Fibroblast of the conjunctiva (primary cell): ENCODE measurements at places on chromosomes 2 and 18.

DNA sequence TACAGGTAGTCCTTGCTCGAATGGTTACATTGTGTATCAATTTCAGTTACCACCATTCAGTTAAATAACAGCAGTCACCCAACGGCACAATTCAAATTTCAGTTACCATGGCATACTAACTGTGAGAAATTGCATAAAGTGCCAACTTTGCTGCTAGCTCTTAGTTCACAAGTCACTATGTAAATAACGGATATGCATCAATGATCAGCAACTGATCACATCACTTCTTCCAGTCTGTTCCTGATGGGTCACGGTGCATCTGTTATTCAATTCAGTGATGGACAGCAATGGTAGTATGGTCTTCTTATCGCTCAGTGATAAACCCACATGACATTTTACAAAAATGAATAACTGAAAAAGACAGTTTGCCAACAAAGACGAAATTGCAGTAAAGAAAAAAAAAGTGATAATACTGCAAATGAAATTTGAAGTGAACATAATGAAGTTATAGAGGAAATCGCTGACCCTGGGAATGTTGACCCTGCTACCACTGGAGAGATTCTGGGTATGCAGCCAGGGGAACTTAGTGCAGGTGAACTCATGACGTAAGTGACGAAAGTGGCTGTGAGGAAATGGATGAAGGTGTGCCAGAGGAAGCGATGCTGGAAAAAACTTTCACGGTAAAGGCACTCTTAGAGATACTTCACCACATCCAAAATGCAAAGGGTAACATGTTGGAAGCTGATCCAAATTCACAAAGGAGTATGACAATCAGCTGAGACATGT lies 25.9 kb upstream of the RAPGEF4 start:
- DNase-seq: no peak

GRCh38 chr2:221442128-221442527 lies 130.0 kb downstream of the EPHA4 start:
- DNase-seq: no peak

DNA sequence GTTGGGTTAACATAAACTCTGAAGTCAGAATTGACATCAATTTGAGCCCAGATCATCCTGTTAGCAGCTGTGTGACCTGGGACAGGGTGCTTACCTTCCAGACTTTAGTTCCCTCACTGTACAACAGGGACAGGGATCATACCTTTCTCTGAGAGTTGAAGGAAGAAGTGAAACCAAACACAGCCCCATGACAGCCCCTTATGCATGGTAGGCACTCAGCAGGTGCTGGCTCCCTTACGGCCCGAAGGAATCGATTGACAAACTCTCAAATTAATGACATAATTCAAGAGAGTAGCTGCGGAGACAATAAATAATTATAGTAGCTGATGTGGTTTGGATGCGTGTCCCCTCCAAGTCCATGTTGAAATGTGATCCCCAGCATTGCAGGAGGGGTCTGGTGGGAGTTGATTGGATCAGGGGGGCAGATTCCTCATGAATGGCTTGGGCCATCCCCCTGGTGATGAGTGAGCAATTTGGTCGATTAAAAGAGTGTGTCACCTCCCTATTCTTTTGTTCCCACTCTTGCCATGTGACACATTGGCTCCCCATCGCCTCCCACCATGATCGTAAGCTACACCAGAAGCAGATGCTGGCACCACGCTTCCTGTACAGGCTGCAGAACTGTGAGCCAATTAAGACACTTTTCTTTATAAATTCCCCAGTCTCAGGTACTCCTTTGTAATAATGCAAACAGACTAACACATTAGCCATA lies 72.4 kb downstream of the ODC1 start:
- DNase-seq: no peak

DNA sequence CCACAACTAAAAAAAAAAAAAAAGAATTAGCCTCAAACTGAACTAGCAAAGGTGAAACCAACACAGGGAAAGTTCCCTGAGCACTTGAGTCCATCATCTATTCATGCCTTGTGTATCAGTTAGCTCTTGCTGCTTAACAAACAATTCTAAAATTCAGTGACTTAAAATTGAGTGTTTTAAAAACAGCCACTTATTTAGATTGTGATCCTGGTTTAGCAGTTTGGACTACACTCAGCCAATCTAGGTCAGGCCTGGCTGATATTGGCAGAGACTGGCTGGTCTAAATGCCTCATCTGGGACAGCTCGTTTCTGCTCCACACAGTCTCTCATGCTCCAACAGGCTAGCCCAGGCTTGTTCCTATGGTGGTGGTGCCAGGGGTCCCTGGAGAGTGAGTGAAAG lies 247.9 kb downstream of the ATAD2B start:
- no peak for DNase-seq

DNA sequence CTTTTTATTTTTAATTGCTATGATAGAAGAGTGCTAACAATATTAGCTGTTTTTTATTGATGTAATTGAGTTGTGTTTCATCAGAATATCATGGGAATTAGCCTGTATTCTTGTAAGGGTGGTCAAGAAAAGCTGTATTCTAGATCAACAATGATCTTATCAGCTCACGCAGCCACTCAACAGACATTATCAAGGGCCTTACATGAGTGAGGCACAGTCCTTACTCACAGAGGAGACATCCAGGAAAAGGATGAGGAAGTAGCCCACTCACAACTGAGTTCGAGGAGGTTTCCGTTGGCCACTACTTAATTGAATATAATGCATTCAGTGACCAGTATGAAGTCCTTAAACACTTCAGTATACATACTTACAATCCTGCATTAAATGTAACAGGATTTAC lies 152.5 kb downstream of the AFF3 start:
- DNase-seq: no peak

GRCh38 chr2:8821276-8822217 lies 15.9 kb downstream of the KIDINS220 start:
- DNase-seq: peak; percentile 72

DNA sequence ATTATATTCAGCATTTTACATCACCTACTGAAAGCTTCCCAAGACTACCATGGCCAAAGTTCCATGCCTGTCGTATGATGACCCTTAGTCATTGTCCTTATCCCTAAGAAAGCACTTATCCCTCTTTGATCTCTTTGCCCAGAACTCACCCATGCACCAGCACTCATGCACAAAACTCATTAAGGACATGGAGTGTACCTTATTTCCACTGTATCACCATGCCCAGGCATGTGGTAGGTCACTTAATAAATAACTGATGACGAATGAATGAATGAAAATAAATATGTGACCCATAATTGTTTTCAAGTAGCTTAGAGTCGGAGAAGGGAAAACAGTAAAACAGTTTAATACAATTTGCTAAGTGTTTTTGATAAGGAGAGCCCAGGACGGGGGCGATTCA lies 220.1 kb downstream of the IKZF2 start:
- no peak for DNase-seq

DNA sequence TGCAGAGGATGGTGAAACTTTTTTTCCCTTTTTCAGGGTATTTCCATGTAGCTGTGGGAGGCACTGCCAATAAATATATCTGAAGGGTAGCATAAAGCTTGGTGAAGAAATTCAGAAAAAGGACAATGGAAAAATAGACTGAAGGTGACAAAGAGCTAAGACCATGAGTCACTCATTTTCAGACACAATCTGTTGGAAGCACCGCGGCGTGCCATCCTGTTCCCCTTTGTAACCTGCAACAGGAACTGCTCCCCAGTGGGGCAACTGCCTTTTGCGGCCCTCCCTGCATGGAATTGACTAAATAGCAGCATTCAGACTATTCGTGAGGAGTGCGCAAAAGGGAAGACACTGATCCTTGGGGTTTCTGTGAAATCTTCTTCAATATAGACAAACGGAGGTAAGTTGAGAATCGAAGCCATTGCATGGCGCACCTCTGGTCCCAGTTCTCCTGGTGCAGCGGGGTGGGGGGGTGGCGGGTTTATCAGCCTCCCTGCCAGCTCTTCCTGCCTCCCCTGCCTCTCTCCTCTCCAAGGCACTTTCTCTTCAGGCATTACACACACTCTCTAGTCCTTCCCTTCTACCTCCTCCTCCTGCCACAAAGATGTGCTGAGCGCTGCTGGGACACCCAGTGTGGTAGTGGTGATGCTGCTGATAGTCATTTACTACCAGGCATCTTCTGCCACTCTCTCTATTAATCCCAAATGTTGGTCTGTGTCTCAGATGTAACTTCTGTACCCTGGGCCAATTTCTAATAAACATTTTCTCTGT lies 126.2 kb upstream of the TMEM200C start:
- DNase-seq: no peak

- DNase-seq: no peak
These were observed 2.0 kb downstream of the ITGA6 start for GRCh38 chr2:172429301-172429968.

DNA sequence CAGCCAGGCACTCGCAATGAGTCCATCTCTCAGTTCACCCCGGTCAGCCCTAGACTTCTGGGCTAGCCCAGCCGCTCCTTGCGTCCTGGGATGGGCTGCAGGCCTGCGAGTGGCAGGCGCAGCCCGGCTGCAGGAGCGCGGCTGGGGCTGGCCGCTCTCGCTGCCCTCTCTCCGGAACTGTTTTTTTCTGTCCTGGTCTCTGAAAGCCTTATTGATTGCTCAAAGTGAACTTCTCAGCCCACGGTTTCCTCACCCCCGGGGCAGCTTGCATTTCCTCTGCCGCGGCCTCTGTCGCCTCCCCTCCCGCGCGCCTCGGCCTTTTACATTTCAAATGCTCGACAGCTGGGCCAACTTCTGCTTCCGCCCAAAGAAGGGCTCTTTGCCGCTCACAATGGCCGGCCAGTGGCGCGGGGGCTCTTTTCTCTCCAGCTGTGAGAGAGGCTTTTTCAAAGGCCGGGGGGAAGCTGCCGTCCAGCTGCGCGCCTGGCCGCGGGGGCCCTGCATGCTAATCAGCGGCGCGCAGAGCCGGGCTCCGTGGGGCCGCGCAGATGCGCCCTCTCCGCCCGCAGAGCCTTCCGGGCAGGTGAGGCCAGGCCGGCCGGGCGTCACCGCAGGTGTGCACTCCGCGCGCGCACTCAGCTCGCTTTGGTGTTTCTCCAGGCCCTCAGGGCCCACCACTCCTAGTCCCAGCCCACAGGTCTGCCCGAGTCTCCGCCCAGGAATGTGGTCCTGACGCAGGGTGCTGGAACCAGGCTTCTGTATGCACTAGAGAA lies 513.8 kb downstream of the RNF144A start:
- no peak for DNase-seq

DNA sequence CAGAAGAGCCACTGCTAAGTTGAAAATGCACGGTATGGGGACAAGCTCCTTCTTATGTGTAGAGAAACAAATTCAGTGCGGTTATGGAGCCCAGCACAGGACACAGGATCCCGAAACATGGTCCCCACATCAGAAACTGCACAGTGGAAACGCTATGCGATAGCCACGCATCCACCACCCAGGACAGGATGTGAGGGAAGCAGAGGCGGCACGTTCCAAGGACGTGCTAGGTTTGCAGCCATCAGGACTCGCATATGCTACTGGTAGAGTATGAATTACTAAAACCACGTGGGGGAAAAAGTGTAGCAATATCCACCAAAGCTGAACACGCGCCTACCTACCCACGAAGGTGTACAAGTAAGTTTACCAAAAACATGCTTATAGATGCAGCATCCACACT lies 34.7 kb upstream of the SNTG2 start:
- no peak for DNase-seq

DNA sequence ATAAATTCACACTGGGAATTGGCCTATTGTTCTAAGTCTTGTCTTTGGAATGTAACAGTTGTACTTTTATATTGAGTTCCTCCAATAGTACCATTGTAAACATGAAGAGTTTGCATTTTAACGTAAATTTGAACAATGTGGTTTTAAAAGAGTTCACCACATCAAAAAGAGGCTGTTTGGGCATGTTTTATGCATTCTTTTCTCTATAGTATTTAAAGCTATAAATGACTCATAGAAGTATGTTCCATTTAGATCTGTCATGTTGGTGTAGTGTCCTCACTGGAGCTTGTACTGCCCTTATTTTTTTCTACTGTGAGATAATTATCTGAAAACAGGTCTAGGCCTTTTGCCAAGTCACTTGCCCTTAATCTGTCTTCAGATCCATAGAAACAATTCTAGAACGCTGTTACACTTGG lies 141.9 kb downstream of the RHBDD1 start:
- DNase-seq: peak; percentile 68

GRCh38 chr2:240888130-240888889 lies 7.6 kb downstream of the MAB21L4 start:
- no peak for DNase-seq

- no peak for DNase-seq
These were observed 6.0 kb downstream of the IRS1 start for GRCh38 chr2:226793646-226794045.

DNA sequence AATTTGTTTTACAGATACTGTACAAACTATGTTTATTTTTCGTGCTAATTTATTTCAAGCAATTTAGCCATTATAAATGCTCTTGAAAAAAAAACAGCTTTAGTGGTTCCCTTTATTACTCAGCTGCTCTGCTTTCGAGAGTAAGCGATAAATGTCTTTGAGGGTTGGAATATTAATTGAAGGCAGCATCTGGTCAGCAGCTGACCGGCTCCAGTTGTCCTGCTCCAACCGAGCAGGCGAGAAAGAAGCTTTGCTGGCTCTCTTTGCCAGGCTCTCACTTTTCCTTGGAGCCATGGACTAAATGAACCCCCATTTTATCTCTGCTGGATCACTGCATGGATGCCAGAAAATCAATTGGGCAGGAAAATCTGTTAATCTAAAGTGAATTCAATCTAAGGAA lies 147.4 kb downstream of the LNPK start:
- no peak for DNase-seq

DNA sequence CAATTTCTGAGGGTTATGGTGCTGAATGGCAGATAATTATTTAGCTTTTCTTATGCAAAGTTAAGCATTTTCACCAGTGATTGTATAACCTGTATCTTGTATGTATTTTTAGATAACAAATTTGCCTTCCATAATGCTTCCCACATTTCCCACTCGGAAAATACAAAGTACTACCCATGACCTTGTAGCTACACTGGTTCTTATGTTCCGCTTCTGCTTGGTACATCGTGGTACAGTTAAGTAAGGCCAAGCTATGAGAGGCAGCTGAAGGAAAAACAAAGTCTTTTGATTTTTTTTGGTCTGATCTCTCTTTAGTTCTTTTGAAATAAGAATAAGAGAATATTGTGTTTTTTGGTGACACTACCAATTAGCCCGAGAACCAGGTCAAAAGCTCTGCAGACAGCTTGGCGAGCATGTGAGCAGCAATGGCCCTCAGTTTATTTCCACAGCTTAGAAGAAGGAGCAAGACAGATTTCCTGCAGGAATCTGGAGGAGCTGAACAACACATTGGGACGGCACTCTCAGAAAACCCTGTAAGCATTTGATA lies 26.8 kb downstream of the SH3YL1 start:
- no peak for DNase-seq

DNA sequence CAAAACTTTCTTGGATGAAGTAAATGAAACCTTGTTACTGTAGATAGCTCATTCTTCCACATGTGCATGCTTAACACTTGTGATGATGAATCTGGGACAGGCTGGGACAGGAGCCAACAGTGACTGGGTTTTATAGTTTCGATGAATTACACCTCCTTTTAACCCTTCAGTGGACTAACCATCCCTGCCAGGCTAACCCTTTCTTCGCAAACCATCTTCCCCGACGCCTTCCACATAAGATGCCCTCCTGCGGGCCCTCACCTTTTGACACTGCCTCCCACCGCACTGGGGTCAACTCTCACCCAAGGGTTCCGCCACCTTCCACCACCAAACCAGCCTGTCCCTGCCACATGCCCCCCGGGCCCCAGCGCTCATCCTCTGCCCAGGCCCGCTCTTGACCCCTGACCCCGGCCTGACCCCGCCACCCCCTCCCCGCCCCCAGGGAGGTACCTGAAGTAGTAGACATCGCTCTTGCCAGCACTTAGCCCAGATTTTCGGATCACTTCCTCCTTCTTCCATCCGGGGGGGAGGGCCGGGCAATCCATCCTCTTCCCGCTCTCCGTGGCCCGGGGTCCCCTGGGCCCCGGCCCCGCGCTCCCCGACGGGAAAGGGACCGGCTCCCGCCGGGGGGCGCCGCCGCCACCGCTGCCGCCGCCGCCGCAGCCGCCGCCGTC lies 764 bp downstream of the MBD2 start:
- DNase-seq: peak; percentile 88
